ENCODE measurements at places on chromosomes 6 and 20.

- DNase-seq, result no peak
Observed at GRCh38 chr6:27214126-27214601, 33.3 kb upstream of the PRSS16 start.

DNA sequence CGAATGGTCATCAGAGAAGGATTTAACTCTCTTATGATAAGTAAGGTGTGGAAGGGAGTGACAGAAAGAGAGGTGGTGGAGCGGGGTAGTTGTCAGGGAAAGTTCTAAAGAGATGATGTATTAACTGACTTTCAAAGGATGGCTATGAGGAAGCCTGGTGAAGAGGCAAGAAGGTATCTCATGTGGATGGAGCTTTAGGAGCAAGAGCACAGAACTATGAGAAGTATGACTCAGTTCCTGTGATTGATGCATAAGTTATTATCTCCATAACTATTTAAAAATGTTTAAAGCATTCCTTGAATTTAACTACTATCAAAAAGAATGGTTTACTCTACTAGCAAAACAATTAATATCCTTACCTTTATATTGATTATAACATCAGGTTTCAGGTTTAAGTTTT, 28.8 kb downstream of the AK9 start:
- no peak for DNase-seq

DNA sequence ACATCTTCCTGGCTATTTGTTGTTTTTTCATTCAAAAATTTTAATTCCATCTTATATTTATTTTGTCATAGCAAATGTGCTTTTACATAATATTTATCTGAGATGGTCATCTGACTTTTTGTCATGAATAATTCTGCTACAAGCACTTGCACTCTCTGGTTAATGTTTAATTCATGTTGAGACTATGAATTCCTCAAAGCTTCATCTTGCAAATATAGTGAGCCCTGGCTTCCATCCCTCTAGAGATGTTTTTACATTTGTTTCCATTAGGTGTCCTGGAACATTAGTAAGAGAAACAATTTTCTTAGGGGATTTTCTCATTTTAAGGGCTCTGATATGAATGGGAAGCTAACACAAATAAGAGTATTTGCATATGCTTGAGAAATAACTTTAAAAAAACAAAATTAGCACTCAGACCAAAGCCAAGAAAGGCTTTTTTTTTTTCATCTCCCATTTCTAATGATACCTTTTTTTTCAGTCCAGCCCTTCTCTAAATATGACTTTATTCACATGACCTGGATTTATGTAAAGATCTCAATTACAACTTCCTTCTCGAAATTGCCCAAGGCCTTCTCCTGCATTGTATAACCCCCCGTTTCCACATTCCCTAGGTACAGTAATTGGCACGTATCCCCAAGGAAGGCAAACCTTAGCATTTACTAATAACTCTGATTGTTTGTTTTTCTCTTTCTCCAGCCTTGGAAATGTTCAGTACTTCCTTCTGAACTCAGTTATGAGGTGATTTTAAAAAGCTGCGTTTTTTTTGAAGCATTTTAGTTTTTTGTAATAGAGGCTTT, 797.0 kb upstream of the GJE1 start:
- DNase-seq, result no peak

- DNase-seq, result no peak
Observed at GRCh38 chr20:60292001-60292520, 333.8 kb downstream of the CDH26 start.

DNA sequence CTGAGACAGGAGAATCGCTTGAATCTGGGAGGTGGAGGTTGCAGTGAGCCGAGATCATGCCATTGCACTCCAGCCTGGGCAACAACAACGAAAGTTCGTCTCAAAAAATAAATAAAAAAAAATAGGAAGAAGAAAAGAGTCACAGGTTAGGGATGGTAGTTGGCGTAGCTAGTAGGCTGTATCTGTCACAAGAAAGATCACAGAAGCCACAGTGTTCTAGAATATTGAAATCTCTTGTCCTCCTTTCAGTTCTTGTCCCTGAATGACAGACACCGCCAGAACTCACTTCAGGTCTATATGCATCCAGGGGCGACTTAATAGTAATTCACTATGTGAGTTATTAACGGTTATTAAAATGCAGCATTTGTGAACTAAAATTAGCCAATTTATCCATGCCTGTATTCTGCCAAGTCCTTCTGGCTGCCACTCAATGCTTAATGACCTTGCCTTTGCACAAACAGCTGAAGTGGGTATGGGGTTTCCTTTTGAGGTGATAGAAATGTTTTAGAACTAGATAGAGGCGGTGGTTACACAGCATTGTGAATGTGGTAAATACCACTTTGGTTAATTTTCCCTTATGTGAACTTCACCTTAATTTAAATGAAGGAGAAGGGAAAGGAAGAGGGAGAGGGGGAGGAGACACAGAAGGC, 41.3 kb upstream of the ZMYND8 start:
- no peak for DNase-seq
